ENCODE measurements at places on chromosomes 7 and 10.
A peak's percentile ranks its signal among the peaks of the same experiment; 100 is the strongest.

DNA sequence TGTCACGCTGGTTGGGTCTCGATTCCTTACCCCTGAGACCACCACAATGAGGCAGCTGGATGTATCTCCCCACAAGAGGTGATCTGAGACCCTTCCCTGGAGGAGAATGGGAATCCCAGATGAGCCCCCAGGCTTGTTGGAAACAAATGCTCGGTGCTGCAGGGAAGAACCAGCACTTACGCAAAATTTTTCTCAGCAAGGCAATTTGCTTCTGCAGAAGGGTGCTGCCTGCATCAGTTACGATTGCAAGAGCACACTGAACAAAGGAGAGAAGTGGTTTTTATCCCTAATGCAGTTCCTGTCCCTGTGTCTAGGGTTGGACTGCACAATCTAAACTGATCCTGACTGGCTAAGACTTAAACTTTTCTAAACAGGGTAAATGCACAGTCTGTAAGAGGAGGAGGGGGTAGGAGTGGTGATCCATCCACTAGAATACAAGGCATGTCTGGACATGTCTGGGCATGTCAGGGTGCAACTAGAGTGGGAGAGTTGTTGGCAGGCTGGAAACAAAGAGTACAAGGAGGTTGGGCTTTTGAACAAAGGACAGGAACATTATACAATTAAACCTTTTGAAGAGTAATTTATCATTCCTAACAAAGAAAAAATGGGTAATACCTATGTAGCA lies 114.9 kb upstream of the FAM3C start:
- no peak for DNase-seq

DNA sequence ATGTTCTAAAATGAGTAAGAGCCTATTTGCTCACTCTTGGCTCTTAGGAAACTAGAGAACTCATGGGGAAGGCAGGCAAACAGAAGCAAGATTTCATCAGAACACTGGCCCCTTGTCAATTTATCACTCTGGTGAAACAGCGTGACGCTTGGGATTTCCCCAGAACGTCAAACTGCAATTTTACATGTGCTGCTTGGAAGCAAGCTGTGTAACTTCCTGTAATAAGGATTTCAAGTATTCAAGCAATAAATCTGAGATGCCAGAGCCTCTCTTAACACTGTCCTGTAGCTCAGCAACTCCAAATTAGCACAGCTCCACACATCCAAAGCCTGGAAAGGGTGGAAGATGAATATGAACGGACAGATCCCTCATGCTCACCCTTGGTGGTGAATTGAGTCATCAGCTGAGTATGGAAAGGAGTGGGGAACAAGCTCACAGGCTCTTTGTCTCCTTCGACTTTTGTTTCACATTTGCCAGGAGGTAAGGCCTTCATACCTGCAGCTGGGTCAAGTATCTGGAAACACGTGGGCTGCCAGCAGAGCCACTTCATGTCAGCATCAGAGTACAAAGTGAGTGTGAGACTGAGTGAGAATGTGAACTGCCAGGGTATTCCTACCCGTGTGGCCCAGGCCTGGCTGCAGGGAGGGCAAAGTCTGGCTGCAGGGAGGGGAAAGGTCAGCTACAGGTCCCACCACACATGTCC lies 140.4 kb upstream of the NAMPT start:
- peak; percentile 55 for DNase-seq

- DNase-seq = no peak
Measured at GRCh38 chr10:42942279-42942950, 134.5 kb upstream of the RET start.

GRCh38 chr10:21759232-21759631 lies 225.2 kb downstream of the MLLT10 start:
- no peak for DNase-seq

DNA sequence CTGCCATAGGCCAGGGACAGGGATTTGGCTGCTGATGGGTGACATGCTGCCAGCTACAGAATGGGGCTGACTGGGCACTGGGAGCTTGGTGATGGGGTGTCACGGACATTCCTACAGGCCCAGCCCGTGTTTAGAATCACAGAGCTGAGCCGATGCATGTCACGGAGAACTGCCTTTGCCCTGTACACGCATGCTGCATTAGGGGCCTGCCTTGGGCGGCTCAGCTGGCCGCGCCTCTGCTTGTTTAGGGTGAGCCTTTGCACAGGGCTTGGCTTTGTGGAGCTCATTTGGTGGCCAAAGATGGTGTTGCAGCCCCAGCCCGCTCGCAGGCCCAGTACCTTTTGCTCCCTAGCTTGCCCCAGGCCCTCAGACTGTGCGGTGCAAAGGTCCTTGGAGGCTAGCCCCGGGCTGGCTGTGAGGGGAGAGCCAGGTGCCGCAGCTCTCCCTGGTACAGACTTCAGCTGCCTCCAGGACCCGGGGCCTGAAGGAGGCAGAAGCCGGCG lies 108.4 kb upstream of the BTBD16 start:
- no peak for DNase-seq

DNA sequence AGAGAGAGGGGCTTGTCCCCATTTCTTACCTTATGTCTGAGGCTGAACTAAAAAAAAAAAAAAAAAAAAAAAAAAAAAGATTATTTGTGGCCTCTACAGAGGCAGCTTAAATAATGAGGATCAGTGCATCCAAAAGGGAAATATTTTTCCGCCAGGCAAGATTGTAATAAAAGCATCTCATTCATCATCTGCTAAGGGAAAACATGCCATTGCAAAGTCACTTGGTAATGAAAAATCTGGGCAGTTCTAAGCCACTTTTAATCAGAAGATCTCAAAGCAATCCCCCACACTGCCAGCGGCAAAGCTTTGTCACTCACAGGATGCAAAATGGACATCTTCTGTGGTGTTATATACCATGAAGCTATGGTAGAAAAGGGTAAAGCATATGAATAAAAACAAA lies 3.8 kb downstream of the FAM107B start:
- DNase-seq = no peak

- DNase-seq = peak; percentile 65
Measured at GRCh38 chr7:24477398-24478136, 95.7 kb upstream of the PALS2 start.

GRCh38 chr7:104386943-104387342 lies 58.5 kb downstream of the LHFPL3 start:
- no peak for DNase-seq

DNA sequence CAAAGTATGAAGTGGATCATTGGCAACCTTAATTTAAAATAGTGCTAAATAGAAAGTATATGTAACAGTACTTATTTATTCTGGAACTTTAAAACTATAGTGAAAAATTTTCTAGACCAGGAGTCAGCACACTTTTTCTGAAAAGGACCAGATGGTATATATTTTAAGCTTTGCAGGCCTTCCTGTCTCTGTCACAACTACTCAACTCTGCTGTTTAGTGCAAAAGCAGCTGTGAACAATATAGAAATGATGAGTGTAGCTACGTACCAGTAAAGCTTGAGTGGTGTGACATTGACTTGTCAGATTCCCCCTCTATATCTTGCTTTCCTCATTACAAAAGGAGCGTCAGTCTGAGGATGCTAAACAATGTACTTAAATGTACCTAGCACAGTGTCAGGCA lies 88.1 kb upstream of the IGFBP3 start:
- no peak for DNase-seq

DNA sequence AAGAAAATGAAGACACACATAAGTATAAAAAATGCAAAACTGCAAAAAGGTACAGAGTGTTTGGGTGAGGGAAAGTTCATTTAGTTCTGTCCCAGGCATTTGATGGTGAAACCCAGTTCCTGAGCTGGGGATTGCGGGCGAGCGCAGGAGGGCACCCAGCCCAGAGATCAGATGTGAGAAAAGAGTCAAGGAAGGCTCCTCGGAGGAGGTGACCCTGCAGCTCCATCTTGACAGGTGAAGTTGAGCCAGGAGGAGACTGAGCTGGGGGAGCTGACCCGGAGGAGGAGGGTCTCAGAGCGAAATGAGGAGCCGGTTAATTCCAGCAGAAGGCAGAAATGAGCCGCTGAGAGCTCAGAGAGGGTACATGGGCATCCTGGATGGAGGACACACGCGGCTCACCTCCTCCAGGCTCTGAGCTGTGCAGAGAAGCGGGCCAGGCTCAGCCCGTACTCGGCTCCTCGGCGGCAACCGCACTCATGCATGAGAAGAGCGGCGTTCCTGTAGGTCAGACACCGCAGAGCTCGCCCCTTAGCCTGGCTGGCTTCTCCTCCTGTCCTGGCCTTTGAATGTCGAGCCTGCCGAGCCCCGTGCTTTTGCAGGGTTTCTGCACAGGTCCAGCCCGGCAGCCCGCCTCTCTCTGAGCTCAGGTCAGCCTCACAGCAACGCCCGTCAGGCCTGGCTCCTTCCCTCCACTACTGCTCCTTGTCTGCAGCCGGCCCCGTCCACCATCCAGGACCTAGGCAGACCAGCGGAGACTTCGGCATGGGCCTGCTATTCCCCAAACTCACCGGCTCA lies 9.5 kb upstream of the RAMP3 start:
- no peak for DNase-seq

DNA sequence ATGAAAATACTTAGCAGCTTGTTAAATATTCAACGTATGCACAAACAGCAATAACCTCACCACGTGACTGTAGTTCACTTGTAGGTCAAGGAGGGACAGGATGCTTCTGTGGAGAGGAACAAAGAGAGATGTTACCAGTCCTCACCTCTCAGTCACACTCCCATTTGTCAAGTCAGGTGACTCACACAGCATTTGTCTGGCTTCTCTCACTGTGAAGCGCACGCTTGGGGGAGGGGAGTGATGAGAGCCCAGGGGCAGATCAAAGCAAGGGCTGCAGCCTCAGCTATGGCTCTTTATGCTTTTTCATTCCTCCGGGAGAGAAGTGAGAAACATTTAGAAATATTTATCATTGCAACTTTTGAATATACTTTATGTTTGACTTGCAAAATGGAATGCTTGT lies 2.9 kb upstream of the RBM20 start:
- no peak for DNase-seq

DNA sequence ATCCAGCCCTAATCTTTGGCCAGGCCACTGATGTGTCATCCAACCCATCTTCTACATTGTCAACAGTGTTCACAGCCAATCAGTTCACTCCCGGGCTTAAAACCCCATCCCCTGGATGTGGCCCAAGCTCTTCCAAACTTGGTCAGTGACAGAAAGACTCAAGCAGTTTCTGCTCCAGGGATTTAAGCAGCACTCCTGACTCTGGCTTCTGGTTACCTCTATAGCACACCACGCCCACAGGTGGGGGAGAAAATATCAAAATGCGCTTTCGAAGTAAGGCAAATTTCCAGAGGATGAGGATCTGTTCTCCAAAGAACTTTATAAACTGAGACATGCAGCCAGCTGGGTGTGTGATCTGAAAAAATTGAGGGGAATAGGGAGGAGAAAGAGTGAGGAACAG lies 35.9 kb downstream of the DENND11 start:
- DNase-seq = no peak

DNA sequence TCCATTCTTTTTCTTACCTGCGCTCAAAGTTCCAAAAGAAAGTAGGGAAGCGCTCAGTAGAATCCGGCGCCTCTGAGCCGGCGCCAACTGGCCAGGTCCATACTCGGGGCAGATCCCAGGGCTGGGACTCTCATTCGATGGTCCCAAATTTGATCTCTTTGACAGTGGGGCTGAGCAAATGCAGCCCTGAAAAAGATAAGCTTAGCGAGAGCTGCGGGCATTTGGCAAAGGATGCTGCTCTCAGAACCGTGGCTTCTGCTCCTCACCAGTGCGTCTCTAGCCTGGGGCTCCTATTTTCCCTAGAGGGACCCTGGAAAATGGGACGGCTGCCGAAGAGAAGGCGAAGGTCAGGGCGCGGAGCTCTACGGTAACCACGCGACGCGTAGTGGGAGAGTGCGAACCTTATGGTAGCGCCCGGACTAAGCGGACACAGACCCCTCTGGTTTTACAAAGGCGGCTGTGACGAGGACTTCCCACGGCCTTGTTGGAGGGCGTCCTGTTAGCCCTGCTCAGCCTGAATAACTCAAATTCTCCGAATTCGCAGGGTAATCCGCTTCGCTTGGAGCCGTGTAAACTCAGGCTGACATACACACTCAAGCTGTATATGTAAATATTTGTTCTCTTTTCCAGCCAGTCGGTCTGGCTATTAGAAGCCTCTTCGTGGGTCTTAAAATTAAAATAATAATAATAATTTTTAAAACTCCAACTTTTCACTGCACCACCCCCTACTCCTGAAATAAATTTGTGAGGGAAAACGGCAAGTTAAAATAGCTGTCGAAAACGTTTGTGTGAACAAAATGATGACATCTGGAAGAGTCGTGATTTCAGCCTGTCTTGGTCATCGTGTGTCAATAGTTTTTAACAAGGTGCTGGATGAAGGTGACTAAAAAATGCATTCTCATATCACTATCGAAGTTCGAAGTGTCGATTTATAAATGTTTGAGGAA lies 869 bp upstream of the TBX20 start:
- DNase-seq = no peak

- no peak for DNase-seq
Measured at GRCh38 chr10:99531026-99531695, 1.6 kb upstream of the NKX2-3 start.

- no peak for DNase-seq
Measured at GRCh38 chr10:30051220-30051619, 8.2 kb downstream of the JCAD start.

DNA sequence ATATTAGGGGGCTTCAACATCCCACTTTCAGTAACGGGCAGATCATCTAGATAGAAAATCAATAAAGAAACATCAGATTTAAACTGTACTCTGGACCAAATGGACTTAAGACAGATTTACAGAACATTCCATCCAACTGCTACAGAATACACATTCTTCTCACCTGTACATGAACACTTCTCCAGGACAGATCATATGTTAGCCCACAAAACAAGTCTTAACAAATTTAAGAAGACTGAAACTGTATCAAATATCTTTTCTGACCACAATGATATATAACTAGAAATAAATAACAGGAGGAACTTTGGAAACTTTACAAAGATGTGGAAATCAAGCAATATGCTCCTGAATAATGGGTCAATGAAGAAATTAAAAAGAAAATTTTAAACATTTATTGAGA lies 86.7 kb downstream of the MICU1 start:
- no peak for DNase-seq

Data from right renal pelvis (tissue), 4 donors.